NCI-H1694 (cell line): ENCODE measurements at places on chromosomes 12 and 14.

GRCh38 chr14:23146351-23146910 lies 27.4 kb upstream of the CEBPE start:
- no peak for DNase-seq

DNA sequence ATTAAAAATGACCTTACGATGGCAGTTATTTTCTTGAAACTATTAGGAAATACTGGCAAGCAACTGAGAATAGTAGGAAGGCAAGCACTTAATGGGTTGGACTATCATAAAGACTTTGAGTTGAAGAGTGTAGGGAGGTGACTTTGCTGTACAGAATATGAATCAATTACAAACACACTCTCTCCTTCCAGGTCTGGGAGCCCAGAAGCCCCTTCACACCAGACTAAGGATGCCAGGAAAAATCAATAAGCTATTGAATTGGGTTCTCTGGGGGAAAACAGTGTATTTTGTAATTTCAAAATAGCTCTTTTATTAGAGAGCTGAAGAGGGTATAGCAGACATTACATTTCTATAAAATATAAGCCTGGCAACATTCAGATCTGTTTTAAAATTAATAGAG lies 736.4 kb downstream of the NOVA1 start:
- no peak for DNase-seq

GRCh38 chr12:26713885-26714383 lies 119.1 kb downstream of the ITPR2 start:
- no peak for DNase-seq

- DNase-seq = no peak
These were observed 336.9 kb upstream of the ATP2B1 start for GRCh38 chr12:90045559-90045958.

DNA sequence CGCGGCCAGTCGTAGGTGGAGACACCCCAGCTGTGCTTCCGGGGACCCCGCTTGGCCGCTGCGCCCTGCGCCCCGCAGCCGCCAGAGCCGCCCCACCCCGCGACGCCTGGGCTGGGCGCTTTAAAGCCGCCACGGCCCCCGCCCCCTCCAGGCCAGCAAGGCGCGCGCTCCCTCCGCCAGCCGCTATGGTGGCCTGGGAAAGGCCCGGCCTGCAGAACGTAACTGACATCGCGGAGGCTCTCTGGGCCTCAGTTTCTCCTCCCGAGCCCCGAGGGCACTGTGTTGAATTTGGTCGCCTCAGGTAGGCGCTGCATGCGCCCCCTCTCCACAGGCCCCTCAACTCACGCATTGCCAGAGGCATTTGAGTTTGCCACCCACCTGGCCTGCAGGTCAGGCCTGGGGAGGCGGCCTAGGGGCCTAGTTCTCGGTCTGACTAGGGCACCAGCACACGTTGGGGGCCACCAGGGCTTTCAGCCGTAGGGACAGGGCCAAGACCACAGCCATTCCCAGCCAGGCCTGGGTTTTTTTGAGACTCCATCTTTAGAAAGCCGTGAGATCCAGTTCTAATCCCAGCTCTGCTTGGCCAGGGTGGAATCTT lies at the start of gene NGB:
Gene NGB, minus strand, starts transcription at position 94 of the 598 bp plus-strand sequence. CDS start 269 bp downstream, outside the sequence.
- no peak for DNase-seq

- DNase-seq = no peak
These were observed 81.4 kb downstream of the PAPOLA start for GRCh38 chr14:96583569-96584041.

GRCh38 chr12:68420225-68421010 lies 88.3 kb upstream of the MDM1 start:
- no peak for DNase-seq

GRCh38 chr14:22900081-22900799 lies 17.2 kb downstream of the REM2 start:
- peak; percentile 82 for DNase-seq

DNA sequence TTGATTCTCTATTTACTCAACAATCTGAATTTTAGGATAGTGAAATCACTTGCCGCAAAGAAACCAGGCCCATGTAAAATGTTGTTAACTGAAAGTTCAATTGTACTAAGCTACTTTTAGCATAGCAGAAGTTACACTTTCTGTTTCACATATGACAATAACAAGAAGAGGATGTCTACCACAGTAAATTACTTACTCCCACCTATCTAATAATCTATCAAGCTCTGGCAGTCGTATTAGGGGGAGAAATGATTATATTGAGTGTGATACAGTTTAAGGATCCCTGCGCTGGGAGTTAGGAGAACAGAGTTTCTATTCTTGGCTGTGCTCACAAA lies 66.5 kb upstream of the CAND1 start:
- no peak for DNase-seq

GRCh38 chr12:14567351-14568162 lies at the start of gene PLBD1:
Gene PLBD1, minus strand, starts transcription at chr12:14567883. Its CDS starts 187 bp downstream, at chr12:14567696.
- no peak for DNase-seq

DNA sequence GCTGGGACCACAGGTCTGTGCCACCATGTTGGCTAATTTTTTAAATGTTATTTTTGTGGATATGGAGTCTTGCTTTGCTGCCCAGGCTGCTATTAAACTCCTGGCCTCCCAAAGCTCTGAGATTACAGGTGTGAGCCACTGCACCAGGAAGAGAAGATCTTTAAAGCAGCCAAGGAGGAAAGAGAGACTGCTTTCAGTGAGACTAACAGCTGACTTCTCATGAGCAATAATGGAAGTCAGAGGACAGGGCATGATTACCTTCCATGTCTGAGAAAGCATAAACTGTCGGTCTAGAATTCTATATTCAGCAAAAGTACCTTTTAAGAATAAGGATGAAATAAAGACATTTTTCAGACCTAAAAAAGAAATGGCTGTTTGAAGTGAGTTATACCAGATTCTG lies 57.3 kb upstream of the CHGA start:
- no peak for DNase-seq

DNA sequence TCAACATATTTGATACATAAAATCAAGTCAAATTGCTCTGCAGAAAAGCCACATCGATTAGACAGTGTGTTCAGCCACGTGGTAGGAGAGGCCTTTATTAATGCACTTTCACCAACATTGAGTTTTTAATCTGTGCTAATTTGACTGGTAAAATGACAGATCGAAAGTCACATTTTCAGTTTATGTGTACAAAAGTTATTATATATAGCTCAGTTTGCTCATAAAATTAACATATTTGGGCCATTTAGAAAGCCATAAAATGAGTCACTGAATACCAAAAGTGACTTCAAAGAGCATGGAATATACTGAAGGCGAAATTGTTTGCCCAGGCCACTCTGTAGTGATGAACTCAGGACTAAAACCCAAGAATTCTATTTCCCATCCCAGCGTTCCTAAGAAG lies 26.0 kb downstream of the C12orf42 start:
- no peak for DNase-seq

DNA sequence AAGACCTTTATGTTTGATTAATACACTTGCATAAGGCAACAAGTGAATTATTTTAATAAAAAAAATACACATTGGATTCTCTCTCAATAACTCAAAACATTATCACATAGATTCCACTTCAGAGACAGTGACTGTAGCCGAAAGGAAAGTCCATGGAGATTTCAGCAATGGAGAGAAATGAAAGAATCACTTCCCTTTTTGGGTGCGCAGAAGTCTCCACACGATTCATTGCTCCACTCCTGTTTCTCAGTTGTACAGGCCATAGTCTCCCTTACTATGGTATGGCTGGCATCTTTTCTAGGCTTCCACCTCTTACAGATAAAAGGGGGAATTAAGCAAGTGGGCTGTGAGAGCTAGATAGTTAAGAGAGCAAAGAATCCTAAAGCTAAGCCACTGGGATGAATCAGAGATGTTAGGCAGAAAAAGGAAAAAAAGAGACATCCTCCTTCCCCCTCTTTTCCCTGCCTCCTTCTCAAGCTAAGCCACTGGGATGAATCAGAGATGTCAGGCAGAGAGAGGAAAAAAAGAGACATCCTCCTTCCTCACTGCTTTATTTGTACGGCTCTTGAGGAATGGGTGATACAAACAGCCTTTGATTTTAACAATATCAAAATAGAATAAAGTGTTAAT lies 16.3 kb downstream of the ST8SIA1 start:
- DNase-seq = no peak

- no peak for DNase-seq
These were observed 217.9 kb upstream of the PWP1 start for GRCh38 chr12:107467716-107468115.

GRCh38 chr12:66156654-66157053 lies 13.1 kb downstream of the TMBIM4 start:
- no peak for DNase-seq

DNA sequence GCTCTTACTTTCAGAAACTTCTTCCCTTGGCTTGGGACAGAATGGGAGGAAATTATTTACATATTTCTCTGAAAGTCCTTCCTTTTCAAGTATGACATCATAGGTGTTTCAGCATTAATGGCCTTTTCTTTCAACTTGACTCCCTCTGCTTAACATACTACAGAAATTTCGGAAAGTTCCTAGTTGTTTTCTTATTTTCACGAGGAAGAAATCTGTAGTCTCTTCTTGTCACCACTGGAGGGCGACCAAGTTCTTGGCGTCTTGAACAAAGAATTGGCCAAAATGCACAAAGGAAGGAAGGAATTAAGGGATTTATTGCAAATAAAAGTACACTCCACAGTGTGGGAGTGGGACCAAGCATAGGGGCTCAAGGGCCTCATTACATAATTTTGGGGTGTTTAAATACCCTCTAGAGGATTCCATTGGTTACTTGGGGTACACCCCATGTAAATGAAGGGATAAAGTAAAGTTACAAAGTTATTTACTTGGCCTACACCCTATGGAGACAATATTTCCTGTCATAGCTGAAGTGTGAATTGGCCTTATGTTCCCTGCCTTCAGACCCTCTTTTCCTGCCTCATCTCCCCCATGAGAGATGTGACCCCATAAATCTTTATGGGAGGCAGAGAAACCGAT lies 70.4 kb downstream of the RPL10L start:
- no peak for DNase-seq

GRCh38 chr12:56838621-56839488 lies 75.7 kb downstream of the HSD17B6 start:
- DNase-seq = no peak

GRCh38 chr14:68576496-68577244 lies 216.2 kb downstream of the ZFP36L1 start:
- DNase-seq = no peak

- no peak for DNase-seq
These were observed 345.0 kb downstream of the CCDC91 start for GRCh38 chr12:28535216-28535615.

DNA sequence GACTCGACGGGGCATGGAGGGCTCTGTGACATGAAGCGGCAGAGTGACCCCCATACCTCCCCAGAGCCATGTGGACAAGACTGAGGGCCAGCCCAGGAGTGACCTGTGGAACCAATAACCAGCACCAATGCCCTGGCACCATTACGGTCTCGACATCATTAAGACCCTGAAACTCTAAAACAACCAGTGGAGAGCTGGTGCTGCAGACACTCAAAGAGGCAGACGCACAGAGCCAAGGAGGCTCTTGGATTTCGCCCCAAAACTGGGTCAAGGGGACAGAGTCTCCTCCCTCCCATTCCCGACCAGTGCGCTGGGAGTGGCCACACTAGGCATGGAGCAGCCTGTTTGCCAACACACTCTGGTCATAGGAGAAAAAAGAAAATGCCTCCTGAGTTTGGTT lies 41.6 kb upstream of the VASH1 start:
- no peak for DNase-seq

GRCh38 chr12:49909356-49909755 lies 5.7 kb upstream of the FAIM2 start:
- DNase-seq = no peak

DNA sequence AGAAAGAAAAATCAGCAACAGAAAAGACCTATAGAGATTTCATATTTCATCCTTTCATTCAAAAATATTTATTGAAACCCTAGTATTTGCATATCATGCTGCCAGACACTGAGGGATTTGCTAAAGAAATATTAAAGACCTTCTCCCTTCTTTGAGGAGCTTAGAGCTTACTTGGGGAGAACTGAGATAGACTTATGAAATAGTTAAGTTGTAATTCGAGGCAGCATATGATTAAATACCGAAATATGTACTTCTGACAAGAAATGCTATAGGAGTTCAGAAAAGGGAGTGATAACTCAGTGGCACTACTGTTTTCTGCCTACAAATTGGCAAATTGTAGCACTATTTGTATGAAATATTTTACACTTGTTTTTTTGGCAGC lies 59.1 kb downstream of the PLXNC1 start:
- no peak for DNase-seq

GRCh38 chr14:84361476-84361875 lies 1168.5 kb upstream of the FLRT2 start:
- no peak for DNase-seq

GRCh38 chr14:33631441-33631840 lies 319.4 kb downstream of the EGLN3 start:
- DNase-seq = no peak

GRCh38 chr14:23104591-23105347 lies at the start of gene CIROP:
Gene CIROP, minus strand, starts transcription at chr14:23104989. Its CDS starts 69 bp downstream, at chr14:23104920.
- DNase-seq = no peak

- DNase-seq = no peak
These were observed 68.6 kb downstream of the RESF1 start for GRCh38 chr12:32027684-32028365.

GRCh38 chr14:44962334-44963043 lies 499 bp downstream of the TOGARAM1 start:
- DNase-seq = peak; percentile 56

DNA sequence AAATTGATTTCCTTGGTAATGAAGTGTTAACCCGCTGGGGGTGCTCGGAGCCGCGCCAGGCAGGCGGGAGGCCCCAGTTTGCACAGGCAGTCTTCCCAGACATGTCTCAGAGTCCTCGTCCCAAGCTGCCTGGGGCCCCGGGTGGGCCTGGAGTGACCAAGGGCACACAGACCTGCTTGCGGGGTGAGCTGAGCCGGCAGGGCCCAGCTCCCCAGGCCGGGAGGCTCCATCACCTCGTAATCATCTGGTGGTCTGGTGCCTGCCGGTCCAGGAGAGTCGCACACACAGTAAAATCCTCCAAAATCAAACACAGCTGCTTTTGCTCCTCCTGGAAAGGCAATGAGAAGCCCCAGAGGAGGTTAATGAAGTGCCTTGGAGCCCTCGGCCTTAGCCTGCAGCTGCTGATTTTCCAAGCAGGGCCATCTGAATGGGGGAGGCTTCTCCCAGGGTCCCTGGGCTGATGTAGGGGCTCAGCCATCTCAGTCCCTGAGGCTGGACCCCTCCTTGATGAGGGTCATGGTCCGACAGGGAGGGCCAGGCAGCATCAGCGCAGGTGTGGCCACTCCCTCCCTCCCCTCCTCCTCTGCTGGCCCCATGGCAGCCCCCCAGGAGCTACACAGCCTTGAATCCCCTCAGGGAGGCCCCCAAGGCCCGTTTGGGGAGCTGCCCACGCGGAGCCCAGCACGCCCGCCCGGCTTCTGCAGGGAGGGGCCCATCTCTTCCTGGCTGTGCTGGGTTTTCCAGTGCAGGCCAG lies 39.4 kb upstream of the FBRSL1 start:
- DNase-seq = no peak

GRCh38 chr12:76480796-76481195 lies 78.8 kb downstream of the OSBPL8 start:
- DNase-seq = no peak
